ENCODE measurements at places on chromosomes 4 and X. TPM values are rescaled to one million over a fixed set of nuclear protein-coding genes. Genes with fewer than 3 reads are reported as not detected.

DNA sequence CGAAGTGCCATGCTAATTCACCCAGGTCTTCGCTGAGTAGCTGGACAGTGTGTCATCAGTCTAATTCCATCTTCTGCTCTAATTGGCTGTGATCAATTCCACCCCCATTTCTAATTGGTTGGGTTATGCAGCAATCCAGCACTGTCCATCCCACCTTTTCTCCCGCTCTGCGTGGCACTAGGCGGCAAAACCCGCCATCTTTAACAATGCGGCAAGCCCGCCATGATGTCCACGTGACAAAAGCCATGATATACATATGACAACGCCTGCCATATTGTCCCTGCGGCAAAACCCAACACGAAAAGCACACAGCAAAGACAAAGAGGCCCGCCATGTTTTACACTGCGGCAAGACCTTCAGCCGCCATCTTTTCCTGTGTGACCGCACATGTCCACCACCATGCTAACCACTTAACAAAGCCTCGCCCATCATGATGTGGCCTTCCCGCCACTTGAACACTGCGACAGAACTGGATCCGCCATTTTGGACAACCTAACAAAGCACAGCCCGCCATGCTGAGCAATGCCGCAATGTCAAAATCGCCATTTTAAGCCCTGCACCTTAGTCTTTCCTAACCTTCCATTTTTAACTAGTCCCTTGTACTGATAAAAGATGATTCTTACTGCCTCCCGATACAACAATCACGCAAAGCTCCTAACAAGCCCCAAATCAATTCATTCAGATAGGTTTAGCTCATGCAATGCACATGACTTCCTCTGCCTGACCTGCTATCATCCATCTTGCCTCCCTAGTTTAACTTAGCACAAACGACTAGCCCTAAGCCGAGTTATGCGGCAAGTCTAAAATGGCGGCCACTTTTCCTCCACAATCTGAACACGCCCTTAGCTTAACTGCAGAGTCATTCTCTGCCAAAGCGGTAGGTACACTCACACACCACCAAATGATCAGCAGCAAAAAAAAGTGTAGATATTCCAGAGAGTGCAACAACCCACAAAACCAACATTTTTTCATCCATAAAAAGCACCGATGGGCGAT lies 288.3 kb downstream of the CHIC1 start:
- no peaks in the 10 kb centered on the region for H3K4me1 ChIP-seq
- no peaks in the 10 kb centered on the region for H3K27me3 ChIP-seq
- no peak overlapping the region for H3K4me3 ChIP-seq
- no peak overlapping the region for H3K27ac ChIP-seq
- DNase-seq, result no peak
- H3K36me3 ChIP-seq, result no peaks in the 10 kb centered on the region

GRCh38 chr4:80078346-80079092 lies 5.5 kb upstream of the ANTXR2 start:
- peaks cover 5% of the 10 kb centered on the region for H3K27me3 ChIP-seq
- peaks cover 56% of the 10 kb centered on the region for H3K4me1 ChIP-seq
- no peak for DNase-seq
- no peak overlapping the region for H3K27ac ChIP-seq
- peaks cover 30% of the 10 kb centered on the region for H3K36me3 ChIP-seq
- H3K4me3 ChIP-seq, result no peak overlapping the region

- DNase-seq, result no peak
- no peak overlapping the region for H3K27ac ChIP-seq
- no peaks in the 10 kb centered on the region for H3K27me3 ChIP-seq
- H3K4me3 ChIP-seq, result no peak overlapping the region
- H3K36me3 ChIP-seq, result no peaks in the 10 kb centered on the region
These were observed 1187.7 kb downstream of the ADGRL3 start for GRCh38 chr4:62387808-62388207.

DNA sequence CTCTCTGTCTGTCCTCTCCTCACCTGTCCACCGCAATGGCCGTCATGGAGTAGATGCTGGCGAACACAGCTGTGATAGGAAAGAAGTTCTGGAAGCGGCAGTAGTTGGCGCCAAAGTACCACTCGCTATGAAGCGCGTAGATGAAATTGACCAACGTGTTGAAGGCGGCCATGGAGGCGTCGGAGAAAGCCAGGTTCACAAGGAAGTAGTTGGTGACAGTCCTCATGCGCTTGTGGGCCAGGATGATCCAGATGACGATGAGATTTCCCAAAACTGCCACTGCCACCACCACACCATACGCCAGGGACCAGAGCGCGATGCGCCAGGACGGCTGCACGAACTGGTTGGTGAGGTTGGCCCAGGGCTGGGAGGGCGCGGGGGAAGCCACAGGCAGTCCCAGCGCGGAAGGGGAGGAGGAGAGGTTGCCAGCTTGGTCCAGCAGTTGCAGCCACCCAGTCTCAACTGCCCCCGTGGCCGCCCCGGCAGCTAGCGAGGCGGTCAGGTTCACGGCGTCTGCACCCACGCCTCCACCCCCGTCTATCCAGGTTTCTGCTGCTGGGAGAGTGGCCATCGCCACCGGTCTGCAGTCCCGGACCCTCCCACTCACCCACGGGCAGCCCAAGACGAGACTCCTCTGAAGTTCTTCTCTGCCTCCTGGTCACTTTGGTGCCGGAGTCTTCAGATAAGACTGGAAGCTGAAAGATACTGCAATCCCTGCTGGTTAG lies 518 bp downstream of the TACR3 start:
- no peak for DNase-seq
- H3K36me3 ChIP-seq, result no peaks in the 10 kb centered on the region

DNA sequence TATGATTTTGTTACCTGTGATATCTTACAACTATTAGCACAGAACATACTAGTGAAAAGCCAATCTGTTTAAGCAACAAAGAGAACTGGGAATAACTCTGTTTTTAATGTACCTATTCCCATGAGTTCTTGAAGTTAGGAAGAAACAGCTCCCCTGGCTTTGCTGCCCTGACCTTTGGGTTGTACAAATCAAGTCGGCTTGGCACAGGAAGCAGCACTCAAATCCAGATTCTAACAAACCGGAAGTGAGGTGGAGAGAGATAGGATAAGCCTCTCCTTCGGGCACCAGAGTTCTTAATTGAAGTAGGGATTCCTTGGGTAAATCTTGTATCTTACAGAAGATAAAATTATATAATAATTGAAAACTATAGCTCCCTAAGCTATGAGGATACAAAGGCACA lies 144.8 kb upstream of the CPEB2 start:
- H3K27ac ChIP-seq, result no peak overlapping the region
- peaks cover 2% of the 10 kb centered on the region for H3K27me3 ChIP-seq

DNA sequence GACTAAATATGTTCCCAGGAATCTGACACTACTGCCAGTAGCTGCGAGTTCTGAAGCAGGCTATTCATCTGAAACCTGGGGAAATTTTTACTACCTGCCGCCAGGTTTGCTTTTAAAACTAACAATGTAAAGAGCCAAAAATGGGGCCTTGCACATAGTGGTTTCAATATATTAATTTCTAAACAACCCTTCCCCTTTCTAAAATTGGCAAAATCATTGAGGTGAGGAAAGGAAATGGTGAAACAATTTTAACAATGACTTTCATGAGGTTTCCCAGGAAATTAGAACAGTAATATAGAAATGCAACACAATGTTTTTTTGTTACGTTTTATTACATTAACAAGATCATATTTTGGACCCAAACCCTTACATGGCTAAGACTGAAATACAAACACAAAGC lies 21.3 kb downstream of the FANCB start:
- H3K4me3 ChIP-seq, result no peak overlapping the region
- DNase-seq, result no peak
- H3K27me3 ChIP-seq, result no peaks in the 10 kb centered on the region
- no peak overlapping the region for H3K27ac ChIP-seq
- no peaks in the 10 kb centered on the region for H3K4me1 ChIP-seq

DNA sequence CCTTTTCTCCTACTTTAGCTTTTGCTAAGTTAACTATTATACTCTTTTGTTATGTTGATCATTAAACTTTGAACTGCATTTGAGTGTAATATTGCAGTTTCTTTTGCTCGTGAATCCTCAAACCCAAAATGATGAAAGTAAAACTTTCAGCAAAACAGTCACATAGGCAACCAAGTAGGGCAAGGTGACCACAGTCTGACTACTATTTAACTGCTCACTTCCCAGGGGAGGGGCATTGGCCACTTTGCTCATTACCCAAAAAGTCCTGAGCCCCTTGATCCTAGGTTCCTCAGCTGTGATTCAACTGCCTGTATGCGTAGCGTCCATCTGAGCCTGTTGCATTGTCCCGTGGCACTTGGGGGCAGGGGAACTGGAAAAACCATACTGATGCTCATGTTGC lies 17.0 kb downstream of the RBMX2 start:
- H3K27me3 ChIP-seq, result no peaks in the 10 kb centered on the region
- no peak overlapping the region for H3K27ac ChIP-seq
- H3K36me3 ChIP-seq, result peaks cover 8% of the 10 kb centered on the region
- DNase-seq, result no peak
- peaks cover 9% of the 10 kb centered on the region for H3K4me1 ChIP-seq

DNA sequence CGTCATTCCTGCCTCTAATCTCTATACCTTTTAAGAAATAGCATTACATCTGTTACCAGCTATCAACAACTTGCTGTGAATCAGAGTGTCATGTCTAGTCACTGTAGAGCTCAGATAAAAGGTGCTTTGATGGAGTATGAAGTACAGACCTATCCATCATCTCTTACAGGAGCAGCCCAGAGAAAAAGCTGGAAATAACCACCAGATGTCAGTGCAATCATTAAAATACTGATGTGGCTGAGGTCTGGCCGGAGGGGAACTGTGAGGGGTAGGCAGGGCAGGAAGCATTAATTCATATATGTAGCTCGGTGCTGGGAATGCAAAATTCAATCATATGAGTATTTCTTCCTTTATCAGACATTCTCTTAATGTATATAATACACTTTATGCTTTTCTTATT lies 100.6 kb downstream of the AKAP4 start:
- H3K36me3 ChIP-seq, result no peaks in the 10 kb centered on the region
- H3K27ac ChIP-seq, result no peak overlapping the region
- no peaks in the 10 kb centered on the region for H3K27me3 ChIP-seq
- DNase-seq, result no peak

The RPL34 gene
- total RNA-seq, result 994 TPM
